H7 (cell line): ENCODE measurements at places on chromosomes 7 and 10. TPM values are rescaled to one million over a fixed set of nuclear protein-coding genes. Genes with fewer than 3 reads are reported as not detected.

DNA sequence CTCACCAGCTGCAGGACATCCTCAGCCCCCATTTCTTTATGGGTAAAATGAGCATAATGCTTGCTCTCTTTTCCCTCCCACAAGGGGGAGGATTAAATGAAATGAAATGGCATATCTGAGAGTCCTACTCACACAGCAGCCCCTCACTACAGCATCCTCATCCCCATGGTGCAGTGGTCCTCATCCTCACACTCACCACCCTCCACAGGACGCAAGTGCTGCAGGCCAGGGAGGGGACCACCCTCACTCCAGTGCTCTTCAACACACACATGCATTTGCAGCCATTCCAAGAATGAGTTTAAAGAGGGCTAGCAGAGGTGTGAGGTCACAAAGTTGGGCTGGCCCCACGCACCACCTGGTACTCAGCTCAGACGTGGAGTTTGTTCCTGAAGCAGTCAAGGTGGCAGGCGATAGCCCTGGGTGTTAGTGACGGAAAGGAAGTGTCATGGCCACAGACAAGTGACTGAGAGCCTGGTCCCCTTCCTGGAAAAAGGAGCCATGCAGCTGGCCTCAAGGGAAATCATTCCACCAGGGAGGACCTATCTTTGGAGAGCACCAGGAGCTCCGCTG is 234.0 kb downstream of the TNS3 start:
- no peak for DNase-seq

Gene APBB1IP
- not detected in 2 replicates for total RNA-seq

Gene METTL27
- 1.9 and 7.4 TPM in 2 replicates for total RNA-seq

GRCh38 chr10:31683682-31684081 is 244.9 kb downstream of the ARHGAP12 start:
- no peak for DNase-seq

Gene GOLGA7B
- 0.04 TPM in 1 of 2 replicates, not detected in the other for total RNA-seq

Gene FZD8
- total RNA-seq: 43.0 and 76.2 TPM in 2 replicates

DNA sequence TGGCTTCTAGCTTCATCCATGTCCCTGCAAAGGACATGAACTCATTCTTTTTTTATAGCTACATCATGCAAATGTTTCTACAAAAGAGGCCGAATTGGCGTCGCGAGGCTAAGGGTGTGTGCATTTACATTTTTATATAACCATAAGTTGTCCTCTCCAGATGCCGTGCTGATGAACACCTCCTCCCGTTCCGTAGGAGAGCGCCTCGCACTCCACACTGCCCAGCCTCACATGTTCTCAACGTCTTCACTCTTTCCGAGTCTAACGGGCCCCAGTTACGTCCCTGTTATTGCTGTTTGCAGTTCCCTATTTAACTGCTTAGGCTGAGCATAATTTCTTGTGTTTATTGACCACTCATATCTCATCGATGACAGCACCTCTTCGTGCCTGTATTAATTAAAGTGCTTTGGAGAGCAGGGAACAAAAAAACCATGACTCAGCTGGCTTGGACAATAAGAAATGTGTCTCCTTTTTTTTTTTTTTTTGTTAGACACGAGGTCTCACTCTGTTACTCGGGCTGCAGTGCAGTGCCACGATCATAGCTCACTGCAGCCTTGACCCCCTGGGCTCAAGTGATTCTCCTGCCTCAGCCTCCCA is 113.5 kb upstream of the SDK1 start:
- no peak for DNase-seq

DNA sequence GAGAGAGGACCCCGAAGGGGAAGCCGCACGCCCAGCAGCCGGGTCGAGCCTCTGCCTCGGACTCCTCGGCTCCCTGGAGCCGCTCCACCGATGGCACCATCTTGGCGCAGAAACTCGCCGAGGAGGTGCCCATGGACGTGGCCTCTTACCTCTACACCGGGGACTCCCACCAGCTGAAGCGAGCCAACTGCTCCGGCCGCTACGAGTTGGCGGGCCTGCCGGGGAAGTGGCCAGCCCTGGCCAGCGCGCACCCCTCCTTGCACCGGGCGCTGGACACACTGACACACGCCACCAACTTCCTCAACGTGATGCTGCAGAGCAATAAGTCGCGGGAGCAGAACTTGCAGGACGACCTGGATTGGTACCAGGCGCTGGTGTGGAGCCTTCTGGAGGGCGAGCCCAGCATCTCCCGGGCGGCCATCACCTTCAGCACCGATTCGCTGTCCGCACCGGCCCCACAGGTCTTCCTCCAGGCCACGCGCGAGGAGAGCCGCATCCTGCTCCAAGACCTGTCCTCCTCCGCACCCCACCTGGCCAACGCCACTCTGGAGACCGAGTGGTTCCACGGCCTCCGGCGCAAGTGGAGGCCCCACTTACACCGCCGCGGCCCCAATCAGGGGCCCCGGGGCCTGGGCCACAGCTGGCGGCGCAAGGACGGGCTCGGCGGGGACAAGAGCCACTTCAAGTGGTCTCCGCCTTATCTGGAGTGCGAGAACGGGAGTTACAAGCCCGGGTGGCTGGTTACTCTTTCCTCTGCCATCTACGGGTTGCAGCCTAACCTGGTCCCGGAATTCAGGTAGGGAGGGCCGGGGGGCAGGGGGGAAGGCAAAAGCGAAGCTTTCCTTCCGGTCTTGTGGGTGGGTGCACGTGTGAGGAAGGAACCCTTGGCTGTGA is 973 bp downstream of the GPR158 start:
- DNase-seq: peak; percentile 72

DNA sequence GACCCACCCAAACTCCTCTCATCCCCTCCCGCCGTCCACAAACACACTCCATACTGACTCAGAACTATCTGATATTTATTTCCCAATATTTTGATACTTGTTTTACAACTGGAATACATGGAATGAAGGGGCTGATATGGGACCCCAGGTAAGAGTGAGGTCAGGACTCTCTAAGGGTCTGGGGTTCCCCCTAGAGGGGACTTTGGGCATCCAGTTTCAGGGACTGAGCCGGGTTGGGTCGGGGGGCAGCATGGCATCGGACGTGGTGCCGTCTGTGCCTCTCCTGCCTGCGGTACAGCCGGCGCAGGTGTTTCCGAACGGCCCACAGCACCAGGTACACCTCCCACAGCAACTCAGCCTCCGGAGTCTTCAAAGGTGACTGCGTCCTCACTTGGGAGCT is 7.5 kb downstream of the SPACDR start:
- DNase-seq: peak; percentile 82

DNA sequence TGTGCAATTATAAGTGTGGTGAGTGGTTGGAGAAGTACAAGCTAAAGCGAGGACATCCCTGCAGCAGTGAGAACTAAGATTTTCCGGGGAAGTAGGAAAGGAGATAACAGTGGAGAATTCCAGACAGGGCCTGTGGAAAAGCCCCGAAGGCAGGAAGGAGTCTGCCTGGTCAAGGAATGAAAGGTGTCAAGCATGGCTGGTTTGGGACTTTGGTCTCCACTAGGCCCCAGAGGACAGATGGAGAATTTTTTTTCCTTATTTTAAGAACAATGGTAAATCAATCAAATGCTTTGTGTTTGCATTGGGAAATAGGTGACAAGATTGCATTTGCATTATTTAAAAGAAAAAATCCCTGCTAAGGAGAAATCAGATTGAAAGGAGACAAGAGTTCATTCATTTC is 3.2 kb upstream of the CEP55 start:
- no peak for DNase-seq

- no peak for DNase-seq
These were observed 73.8 kb upstream of the ELN start for GRCh38 chr7:73954181-73954580.

Gene ZNF438
- 2.0 and 2.3 TPM in 2 replicates for total RNA-seq

GRCh38 chr10:15760681-15761080 is 41.0 kb upstream of the ITGA8 start:
- DNase-seq: no peak

DNA sequence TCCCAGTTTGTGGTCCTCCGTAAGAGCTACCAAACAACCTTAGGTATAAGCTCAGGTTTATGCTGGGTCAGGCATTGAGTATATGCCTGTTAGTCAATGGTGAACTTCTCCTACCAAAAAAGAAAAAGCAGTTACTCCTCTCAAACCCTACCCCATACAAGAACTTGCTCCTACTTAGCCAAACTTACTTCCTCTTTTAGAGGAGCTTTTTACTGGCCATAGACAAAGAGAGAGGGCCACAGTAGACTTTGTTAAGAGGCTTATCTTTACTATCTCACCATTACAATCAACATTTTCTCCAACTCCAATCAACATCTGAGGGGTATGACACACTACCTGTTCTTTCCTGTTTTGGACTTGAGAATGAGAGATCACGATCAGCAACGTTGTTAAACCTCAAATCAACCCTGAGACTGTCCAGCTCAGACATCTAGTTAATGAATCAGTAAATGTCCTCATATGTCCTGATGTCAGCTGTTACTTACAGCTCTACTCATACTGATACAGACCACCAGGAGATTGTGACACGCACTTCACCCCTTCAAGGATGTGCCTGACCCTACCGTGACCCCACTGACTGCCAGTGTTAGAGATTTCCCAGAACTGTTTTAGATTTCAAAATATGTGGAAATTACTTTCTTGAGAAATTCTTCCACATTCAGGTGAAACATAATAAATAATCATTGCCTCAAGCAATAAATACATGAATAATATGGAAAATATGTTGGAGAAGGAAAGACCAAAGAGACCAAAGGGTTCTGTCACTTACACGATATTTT is 18.4 kb upstream of the CCDC71L start:
- no peak for DNase-seq

- DNase-seq: no peak
These were observed 61.0 kb upstream of the FGFR2 start for GRCh38 chr10:121659236-121659635.

Gene BTAF1
- 23.8 and 46.5 TPM in 2 replicates for total RNA-seq

Gene PON3
- not detected in 2 replicates for total RNA-seq

DNA sequence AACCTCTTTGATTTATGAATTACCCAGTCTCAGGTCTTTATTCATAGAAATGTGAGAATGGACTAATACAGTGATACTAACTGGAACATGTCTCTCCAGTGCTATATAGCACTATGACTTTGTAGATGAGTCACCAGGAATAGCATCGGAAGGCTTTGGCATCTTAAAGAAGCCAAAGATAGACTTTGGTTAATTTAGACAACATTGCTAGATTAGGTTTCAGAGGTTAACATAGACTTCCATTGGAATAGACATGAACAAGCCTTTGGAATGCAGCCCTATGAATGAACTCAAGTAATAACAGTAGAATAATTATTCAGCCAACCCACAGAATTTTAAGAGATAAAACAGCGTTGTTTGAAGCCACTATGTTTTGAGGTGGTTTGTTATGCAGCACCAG is 169.2 kb downstream of the HGF start:
- DNase-seq: no peak

Gene SSMEM1
- total RNA-seq: not detected in 2 replicates

GRCh38 chr10:11546581-11546980 is 64.9 kb downstream of the USP6NL start:
- no peak for DNase-seq

DNA sequence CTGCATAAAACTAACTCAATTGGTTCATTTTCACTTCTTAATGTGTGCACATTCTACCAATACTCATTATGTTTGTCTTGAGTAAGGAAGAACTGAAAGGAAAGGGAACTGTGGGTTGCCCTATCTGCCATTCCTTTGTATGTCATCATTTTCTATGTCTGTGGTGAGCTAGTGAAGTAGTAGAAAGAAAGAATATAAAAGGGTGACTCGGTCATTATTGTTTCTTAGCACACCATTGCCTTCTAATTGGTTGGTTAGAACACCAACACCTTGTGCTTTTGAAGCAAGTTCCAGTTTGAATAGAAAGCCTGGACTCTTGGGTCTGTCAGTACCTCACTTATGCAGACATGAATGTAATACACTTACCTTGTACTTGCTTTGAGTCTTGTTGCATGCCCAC is 64.3 kb upstream of the MDFIC start:
- no peak for DNase-seq

Gene PHYHIPL
- total RNA-seq: not detected in 2 replicates

DNA sequence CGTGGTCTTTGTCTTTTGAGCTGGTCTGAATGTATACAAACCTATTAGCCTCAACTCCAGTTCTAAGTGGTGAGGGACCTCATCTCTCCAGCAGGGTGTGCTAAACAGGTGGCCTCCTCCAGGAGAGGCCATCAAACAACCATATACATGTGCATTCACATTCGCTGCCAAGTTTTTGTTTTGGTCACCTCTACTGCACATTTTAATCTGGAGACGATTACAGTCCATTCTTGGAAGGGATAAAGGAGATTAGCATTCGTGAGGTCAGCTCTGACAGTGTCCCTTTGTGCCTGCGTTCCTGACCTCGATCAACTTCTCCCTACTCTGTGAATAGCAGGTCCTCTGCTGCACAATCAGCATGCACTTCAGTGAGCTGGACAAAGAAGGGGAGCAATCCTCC is 60.8 kb downstream of the RHOBTB1 start:
- peak; percentile 18 for DNase-seq

Gene PSMC2
- total RNA-seq: 138 and 151 TPM in 2 replicates

DNA sequence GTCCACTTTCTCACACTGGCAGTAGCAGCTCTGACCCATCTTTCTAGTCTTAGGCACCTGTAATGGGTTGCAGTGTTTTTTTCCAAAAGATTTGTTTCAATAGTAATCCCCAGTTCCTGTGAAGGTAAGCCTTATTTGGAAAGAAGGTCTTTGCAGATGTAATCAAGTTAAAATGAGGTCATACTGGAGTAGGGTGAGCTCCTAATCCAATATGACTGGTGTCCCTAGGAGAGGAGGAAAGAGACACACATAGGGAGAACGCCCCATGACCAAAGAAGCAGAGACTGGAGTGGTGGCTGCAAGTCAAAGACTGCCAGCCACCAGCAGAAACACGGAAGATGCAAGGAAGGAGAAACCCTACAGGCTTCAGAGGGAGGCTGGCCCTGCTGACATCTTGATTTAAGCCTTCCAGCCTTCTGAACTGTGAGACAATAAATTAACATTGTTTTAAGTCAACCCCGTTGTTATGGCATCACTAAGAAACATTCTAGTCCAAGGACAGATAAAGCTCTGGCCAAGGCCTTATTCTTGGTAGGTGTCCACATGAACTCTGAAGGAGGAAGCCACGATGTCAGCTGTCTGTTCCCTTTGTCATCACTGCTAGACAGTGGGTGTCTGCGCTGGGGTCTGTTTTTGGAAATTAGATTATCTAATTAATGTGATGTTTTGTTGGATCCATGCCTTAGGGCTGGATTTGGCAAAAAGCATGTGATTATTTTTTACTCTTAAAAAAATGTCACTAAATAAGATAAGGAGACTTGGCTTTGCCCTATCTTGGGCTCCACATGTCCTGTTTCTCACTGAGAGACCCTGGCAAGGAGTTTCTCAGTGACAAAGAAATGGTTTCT is 214.9 kb downstream of the KCNMA1 start:
- no peak for DNase-seq

Gene THNSL1
- total RNA-seq: 5.9 and 8.9 TPM in 2 replicates

GRCh38 chr7:78301407-78301806 is 502.8 kb downstream of the PHTF2 start:
- no peak for DNase-seq

Gene GPR26
- total RNA-seq: 0.03 and 0.07 TPM in 2 replicates

GRCh38 chr10:74177140-74177677 is 26.2 kb downstream of the ADK start:
- no peak for DNase-seq

Gene ICA1
- total RNA-seq: 5.4 and 11.8 TPM in 2 replicates

Gene BTBD16
- 0.15 and 0.42 TPM in 2 replicates for total RNA-seq

Gene FAM200A
- 7.2 and 8.1 TPM in 2 replicates for total RNA-seq

- DNase-seq: peak; percentile 7
These were observed 425.2 kb upstream of the VSTM2A start for GRCh38 chr7:54116956-54117355.

- no peak for DNase-seq
These were observed 129.3 kb upstream of the BET1 start for GRCh38 chr7:94133460-94133859.

Gene INPP5A
- total RNA-seq: 21.0 and 29.2 TPM in 2 replicates

- DNase-seq: peak; percentile 82
These were observed 29.1 kb downstream of the DPCD start for GRCh38 chr10:101617102-101617823.

Gene NUTM2B
- 0.11 and 0.59 TPM in 2 replicates for total RNA-seq

GRCh38 chr7:1060315-1061072 is 16.1 kb downstream of the GPR146 start:
- peak; percentile 85 for DNase-seq
